Anterior cingulate cortex (tissue), 58 donors: ENCODE measurements at places on chromosomes 16 and 17.

- no peak for DNase-seq
These were observed 21.4 kb upstream of the TIMP2 start for GRCh38 chr17:78946631-78947030.

- DNase-seq = no peak
These were observed 30.2 kb upstream of the PHLPP2 start for GRCh38 chr16:71754652-71755051.

GRCh38 chr17:44556832-44557606, at the start of gene FZD2:
Gene FZD2 (plus strand): TSS chr17:44557484. CDS start chr17:44557689, 205 bp downstream.
- peak; percentile 58 for DNase-seq

DNA sequence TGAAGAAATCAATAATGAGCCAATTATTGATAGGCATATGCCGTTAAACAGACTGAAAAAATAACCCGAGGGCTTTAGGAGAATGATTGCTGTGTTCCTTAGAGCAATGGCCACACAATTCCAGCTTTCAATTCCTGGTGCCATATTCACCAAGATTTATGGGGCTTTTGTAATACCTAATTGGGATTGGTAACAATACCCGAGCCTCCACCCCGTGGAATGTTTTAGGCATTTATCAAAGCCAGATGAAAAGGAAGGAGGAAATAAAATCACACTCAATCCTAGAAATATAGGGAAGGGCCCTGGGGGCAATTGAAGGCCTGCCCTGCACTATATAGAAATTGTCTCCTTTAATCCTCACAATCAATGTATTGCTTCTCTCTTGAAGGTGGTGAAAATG, 42.1 kb upstream of the MLYCD start:
- DNase-seq = no peak

GRCh38 chr17:83196973-83197880, 117.8 kb downstream of the METRNL start:
- DNase-seq = no peak

DNA sequence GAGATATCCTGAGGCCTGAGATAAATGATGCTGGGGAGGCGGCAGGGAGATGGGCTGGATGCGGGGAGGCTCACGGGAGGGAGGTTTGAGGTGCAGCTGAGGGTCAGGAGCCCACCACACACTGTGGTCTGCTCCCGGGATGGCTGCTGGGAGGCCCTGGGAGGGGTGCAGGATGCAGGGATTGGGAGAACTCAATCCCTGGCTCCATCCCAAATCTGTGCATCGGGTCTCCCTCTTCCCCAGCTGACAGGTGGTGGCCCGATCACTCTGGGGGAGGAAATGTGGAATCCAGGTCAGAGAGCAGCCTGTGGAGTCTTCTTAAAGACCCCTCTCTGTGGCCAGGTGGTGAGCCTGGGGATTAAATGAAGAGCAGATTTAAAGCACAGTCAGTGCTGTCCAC, 12.0 kb downstream of the PHB1 start:
- DNase-seq = no peak

GRCh38 chr17:46771561-46772474, 46.7 kb downstream of the WNT3 start:
- DNase-seq = peak; percentile 55

- peak; percentile 45 for DNase-seq
These were observed 26.9 kb downstream of the GPT2 start for GRCh38 chr16:46911038-46911437.

DNA sequence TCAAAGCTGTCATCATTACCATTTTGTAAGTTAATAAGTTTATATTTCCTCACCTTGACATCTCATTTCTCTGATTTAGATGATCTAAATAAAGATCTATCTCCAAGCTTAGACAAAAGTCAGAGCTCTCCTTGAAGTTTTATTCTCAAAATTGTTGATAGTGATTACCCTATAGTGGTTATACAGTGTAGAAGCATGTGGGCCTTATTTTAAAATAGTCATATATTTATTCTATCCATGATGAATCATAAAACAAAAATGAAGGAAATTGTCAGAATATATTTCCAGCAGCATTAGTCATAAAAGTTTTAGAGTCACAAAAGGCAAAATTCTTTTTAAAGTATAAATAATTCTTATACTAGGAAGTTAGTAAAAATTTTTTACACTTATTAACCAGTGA, 49.0 kb downstream of the RHOT1 start:
- no peak for DNase-seq
